ENCODE measurements at places on chromosomes 16 and 17. TPM values are rescaled to one million over a fixed set of nuclear protein-coding genes. Genes with fewer than 3 reads are reported as not detected.
A peak's percentile ranks its signal among the peaks of the same experiment; 100 is the strongest.

- DNase-seq: no peak
These were observed 30.4 kb upstream of the PITPNA start for GRCh38 chr17:1592751-1593629.

- DNase-seq: peak; percentile 10
These were observed 193.9 kb upstream of the SOX9 start for GRCh38 chr17:71926746-71927398.

DNA sequence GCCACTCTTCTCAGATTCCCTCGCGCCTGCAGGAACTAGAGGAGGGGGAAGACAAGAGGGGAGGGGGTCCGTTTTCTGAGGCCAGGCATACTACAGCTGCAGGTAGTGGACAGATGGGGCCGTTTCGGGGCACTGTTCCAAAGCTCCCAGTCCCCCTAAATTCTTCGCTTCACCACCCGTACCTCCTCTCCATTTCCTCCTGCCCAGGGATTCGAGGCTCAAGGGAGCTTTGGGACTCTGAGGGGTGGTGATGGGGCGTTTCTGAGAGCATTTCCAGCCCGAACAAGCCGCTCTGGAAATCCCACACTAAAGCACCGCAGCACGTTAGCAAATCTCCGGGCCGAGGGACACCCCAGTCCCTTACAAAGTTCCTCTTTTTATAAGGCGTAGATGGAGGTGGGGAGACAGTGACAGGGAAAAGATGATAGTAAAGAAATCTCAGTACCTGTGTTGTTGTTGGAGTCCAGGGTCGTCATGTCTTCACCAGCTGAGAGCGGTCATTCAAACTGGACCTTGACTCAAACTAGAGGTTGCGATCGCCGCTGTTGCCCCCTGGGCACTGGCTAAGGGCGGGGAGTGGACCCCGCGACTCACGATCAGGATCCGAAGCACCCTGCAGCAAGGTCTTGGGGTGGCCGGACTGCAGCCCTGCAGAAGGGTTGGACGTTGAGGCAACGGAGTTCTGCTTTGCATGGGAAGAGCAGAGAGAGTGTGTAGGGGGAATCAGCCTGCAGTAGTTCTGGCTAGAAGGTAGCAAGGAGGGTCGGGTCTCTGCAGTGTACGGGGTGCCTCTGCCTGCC is 570 bp downstream of the NR1D1 start:
- no peak for DNase-seq

GRCh38 chr16:2388875-2389433 is 40.3 kb upstream of the CCNF start:
- DNase-seq: no peak

- peak; percentile 33 for DNase-seq
These were observed 504 bp upstream of the GOSR1 start for GRCh38 chr17:30476726-30477082.

GRCh38 chr17:76562734-76563148 is 22.9 kb downstream of the PRCD start:
- DNase-seq: peak; percentile 96

DNA sequence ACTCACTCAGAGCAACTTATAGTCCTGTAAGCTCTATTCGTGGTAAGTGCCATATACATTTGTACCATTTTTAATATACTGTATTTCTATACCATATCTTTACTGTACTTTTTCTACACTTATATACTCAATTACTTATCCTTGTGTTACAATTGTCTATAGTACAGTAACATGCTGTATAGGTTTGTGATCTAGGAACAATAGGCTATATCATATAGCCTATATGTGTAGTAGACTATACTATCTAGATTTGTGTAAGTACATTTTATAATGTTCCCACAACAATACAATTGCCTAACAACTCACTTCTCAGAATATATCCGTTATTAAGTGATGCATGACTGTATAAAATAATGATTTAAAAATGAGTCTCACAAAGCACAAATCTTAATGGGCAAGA is 123.3 kb upstream of the NACA2 start:
- DNase-seq: no peak

Gene SEPTIN1
- total RNA-seq: not detected

Gene HP
- not detected for total RNA-seq

Gene ZFHX3
- total RNA-seq: 2.4 TPM

Gene SLC38A10
- total RNA-seq: 71.5 TPM
